Sciatic nerve (tissue), 2 donors: ENCODE measurements at places on chromosomes 16 and 17. TPM values are rescaled to one million over a fixed set of nuclear protein-coding genes. Genes with fewer than 3 reads are reported as not detected.

DNA sequence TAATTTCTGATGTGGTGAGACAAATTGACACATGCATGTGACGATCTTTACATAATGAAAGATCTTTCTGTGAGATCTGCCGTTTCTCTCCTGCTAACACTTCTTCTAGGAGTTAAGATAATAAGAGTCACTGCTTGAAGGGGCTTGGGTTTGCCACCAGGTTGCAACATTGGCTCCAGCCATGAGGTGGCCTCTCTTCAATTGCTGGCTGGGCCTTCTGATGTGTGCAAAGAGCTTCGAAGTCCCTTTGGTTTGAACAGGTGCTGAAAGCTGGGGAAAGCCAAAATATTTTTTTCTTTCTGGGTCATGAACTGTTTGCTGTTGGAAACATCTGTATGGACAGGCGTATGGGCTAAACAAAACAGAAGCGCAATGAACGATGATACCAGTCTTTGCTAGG is 204.1 kb upstream of the SALL1 start:
- DNase-seq: no peak

The TBC1D3B gene
- total RNA-seq: 8.9 TPM

DNA sequence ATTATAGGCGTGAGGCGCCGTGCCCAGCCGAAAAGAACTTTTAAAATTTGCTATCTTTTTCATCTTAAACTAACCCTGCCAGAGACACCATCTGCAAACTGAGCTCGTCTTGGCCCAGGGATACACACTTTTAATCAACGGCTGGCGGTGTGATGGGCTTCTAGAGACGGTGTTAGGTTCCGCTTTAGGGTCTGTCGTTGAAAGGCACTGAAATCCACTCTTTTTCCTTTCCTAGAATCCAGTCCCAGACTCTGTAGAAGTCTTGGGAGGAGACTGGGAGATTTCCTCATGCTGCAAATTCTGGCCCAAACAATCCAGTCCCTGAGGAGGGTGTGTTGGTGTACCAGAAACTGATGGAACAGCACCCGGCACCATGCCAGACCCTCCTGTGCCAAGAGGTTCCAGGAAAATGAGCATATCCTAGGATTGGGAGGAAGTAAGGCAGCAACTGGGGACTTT is 52.0 kb upstream of the TEX2 start:
- peak; percentile 93 for DNase-seq

DNA sequence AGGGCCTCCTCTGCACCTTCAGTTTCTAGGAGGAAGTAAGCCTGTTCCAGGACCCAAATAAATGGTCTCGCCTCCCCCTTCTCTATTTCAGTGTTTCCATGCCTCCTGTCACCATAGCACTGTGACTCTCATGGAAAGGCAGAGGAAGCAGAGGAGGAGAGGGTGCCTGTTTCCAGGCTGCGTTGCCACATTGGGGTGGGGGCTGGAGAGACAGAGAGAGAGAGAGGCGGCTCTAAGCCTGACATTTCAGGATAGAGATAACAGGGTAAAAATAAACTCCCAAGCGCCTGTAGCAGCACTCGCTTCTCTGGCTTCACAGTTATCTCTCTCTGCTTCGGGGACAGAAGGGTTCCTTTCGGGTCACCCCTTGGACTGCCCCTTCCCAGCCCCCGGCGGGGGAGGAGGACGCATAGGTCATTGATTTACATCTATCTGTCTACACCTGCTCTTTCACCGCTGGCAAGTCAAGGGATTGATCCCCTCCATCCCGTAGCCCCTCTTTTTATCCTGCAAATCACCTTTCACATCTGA is 71.2 kb upstream of the MRTFB start:
- no peak for DNase-seq

GRCh38 chr17:16877099-16877498 is 94.8 kb downstream of the TNFRSF13B start:
- no peak for DNase-seq

DNA sequence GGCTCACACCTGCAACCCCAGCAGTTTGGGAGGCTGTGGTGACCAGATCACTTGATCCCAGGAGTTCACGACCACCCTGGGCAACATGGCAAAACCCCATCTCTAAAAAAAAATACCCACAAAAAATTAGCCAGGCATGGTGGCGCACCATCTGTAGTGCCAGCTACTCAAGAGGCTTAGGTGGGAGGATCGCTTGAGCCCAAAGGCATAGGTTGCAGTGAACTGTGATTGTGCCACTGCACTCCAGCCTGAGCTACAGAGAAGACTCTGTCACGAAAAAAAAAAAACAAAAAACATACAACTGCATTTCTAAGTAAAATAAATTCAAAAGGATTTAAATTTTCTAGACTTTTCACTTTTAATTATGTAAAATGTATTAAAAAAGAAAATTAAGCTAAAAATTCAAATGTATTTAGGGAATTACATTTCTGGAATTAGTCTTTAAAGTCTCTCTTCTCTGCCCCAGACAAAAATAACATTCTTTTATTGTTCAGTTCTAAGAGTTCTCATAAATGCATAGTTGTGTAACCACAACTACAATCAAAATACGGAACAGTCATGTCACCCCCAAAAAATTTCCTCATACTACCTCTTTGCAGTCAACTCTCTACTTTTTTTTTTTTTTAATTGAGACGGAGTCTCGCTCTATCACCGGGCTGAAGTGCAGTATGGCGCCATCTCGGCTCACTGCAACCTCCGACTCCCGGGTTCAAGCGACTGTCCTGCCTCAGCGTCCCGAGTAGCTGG is 14.1 kb downstream of the FAM222B start:
- DNase-seq: peak; percentile 30

GRCh38 chr16:50323335-50324011 is 45.3 kb downstream of the BRD7 start:
- DNase-seq: no peak

The LRRC37A gene
- total RNA-seq: 4.3 TPM
